ENCODE measurements at places on chromosomes 11 and 22.

GRCh38 chr11:11937957-11938356 lies 70.5 kb downstream of the DKK3 start:
- DNase-seq = no peak

GRCh38 chr11:34157163-34157562 lies 51.7 kb downstream of the NAT10 start:
- DNase-seq = no peak

- no peak for DNase-seq
Measured at GRCh38 chr11:76649851-76650372, 20.6 kb downstream of the LRRC32 start.

DNA sequence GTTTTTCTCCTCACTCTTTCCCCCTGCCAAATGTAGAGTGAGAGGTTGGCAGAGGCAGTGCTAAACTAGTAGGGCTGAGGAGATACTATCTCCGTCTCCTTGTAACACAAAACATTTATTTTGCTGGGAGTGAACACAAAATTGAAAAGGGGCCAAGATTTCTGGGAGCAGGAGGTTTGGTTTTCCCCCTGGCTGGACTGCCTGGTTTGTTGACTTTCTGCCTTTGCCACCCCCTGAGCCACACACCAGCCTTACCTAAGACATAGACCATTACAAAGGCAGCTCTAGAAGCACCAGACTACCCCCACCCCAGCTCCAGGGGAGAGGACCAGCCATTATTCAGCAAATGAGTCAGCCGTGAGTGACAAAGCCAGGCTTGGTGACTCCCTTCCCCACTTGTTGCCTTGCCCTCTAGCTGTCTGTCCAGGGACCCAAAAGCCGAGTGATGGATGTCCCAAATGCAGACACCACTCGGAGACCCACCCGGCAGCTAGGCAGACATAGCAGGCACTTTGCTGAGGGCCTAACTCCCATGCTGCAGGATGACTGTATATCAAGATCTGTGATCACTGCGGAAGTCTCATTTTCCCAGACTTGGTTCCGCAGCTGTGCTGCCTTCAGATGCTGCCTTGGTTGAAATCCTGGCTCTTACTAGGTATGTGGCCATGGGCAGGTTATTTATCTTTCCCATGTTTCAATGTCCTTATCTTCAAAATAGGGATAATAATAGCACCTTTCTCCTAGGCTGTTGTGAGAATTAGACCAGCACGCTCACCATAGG lies 17.7 kb upstream of the CDON start:
- no peak for DNase-seq

GRCh38 chr11:2268729-2269600 lies 1.4 kb downstream of the ASCL2 start:
- no peak for DNase-seq

DNA sequence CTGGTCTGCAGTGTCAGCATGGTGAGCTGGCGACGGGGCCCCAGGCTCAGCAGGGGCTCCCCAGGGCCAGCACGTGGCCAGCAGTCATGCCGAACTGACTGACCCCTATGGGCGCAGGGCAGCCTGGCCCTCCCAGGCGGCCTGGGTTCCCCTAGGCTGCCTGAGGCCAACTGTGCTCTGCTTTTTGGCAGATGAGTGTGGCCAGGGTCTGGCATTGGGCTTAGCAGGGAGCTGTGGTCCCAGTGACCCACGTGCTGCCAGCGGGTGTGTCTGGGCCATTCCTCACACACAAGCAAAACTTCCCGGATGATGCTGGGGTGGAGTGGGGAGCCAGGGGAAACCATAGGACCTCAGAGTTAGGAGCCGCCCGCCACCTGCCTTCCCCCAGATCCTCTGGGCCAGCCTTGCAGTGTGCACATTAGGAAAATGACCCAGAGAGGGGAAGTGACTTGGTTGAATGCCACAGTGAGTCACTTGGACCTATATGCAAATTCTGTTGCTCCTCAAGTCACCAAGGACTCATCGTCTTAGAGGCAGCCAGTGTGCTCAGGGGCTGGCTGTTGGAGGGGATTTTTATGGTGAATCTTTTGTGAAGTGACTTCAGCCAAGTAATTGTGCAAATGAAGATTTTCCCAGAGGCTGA lies 6.5 kb downstream of the ADORA2A start:
- DNase-seq = no peak

GRCh38 chr11:106656646-106657045 lies 361.6 kb downstream of the GUCY1A2 start:
- no peak for DNase-seq

- no peak for DNase-seq
Measured at GRCh38 chr22:21771631-21771976, 36.0 kb upstream of the YPEL1 start.

DNA sequence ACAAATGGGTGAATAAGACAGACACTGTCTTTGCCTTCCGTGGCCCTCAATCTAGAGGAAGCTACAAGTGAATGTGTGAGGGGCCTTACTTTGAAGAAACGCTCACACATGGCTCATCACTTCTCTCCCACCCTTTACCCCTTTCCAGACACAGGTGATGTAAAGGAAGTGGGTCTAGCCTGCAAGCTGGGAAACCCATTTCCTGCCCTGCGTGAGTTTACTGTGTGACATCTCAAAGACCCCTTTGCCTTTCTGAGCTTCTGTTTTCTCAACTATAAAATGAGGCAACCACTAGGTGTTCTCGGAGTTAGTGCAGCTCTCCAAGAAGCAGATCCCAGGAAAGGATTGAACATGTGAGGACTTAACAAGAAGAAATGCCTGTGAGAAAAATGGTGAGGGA lies 43.1 kb upstream of the LMO2 start:
- DNase-seq = no peak

DNA sequence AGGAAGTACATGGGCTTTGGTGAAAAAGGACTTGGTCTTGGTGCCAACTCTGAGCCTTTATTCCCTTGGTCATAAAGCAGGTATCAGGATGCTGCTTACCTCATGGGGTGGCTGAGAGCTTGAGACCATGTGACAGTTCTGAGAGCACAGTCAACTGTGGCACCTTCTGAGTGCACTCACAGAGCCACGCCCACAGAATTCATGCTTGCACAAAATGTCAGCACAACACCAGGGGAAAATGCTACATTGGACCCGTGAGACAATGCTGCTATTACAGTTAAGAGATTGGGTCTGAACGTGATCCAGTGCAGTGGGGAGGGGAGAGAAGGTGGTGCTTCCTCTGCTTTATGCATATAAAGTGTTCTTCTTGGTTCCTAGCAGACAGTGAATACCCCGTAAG lies 79.5 kb upstream of the SPON1 start:
- no peak for DNase-seq

GRCh38 chr22:46066691-46067090 lies 83.6 kb upstream of the PPARA start:
- DNase-seq = no peak

DNA sequence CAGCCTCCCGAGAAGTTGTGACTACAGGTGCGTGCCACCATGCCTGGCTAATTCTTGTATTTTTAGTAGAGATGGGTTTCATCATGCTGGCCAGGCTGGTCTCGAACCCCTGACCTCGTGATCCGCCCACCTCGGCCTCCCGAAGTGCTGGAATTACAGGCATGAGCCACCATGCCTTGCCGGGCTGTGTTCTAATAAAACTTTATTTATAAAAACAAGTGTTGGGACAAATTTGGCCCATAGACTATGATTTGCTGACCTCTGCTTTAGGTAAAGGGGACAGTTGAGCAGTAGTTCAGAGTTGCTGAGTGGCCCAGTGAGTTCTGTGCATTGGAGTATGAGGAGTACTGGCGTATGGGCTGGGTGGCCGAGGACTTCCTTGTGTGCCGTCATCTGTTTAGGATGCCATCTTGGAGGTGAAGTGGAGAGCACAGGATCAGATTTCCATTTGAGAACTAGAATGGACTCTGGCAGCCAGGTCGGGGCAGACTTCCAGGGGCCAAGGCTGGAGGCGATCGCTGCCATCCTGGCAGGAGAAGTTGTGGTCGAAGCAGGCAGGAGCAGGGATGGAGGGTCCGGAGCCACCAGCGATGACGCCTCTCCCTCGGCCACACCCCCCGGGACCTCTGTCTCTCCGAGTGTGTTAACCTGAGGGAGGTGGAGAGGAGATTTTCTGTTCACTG lies 43.8 kb downstream of the FBLN1 start:
- no peak for DNase-seq

GRCh38 chr11:12497431-12497830 lies 120.1 kb downstream of the PARVA start:
- DNase-seq = no peak

DNA sequence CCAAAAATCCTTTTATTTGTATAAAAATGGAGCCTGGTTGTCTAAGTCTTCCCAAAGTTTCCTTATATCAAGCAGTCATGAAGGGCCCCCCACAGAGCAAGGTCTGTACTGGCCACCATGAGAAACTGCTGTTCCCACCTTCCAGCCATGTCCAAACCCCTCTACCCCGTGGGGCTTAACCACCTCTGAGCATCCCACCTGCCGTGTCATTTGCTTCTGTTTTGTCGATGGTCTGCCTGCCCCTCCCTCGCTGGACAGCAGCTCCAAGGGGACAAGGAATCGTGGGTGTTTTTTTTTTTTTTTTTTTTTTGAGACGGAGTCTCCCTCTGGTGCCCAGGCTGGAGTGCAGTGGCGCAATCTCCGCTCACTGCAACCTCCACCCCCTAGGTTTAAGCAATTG lies 11.1 kb upstream of the ANO1 start:
- DNase-seq = no peak

DNA sequence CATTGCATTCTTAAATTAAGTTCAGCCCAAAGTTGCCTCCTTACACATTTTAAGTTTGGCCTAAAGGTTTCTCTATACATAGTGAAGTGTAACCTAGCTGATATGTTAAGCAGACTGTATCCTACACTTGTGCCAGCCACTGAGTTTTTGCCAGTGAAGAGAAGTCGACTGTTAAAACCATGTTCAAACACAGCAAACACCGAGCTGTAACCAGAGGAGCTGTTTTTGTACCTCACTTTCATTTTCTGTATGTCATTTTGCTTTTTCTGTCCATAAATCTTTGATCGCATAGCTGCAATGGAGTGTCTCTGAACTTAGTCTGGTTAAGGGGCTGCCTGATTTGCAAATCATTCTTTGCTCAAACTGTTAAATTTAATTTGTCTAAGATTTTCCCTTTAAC lies 403.7 kb downstream of the LUZP2 start:
- DNase-seq = no peak

Measured in NCI-H2171 treated with DMSO at 0.1 percent for 48 hours (cell line).